ENCODE measurements at places on chromosomes 5 and 9.

DNA sequence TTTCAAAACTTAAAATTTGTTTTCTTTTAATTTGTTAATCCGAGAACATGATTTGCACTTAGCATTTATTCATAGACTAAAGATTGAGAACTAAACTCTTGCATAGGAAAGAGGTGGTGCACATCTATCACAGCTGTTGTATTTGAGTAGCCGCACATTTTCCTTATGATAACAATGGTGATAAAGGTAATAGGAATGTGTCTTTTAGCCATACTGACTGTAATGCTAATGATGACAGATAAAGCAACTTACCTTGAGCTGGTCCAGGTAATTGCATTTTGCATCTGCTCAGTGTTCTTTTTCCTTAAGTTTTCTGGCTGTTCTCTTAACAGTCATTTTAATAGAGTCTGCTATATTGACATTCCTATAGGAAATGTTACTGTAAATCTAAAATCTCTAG is 19.0 kb downstream of the PHAX start:
- no peak for DNase-seq

DNA sequence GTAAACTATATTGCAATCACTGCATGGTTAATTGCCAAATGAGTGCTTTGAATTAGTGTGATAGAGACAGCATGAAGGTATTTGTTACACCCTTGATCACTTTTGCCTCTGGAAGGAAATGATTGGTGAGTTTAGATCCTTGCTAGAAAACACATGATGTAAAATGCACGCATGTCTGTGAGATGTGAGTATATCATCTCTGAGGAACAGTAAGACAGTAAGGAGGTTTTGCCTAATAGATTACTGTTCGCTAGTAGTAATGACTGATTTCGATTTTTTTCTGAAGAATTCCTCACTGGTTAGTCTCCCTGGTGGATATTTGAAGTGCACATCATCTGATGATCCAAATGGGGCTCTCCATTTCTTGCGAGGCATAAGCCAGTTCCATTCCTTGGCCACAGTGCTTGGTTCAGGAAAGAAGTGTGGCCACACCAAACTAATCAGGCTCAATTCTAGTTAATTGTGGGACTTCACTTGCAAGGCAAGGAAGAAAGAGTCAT is 156.4 kb upstream of the ADRA1B start:
- DNase-seq, result no peak

- peak; percentile 8 for DNase-seq
These were observed 49.5 kb downstream of the RXRA start for GRCh38 chr9:134375430-134376385.

GRCh38 chr5:180470361-180470760 is 23.8 kb upstream of the CNOT6 start:
- DNase-seq, result no peak

DNA sequence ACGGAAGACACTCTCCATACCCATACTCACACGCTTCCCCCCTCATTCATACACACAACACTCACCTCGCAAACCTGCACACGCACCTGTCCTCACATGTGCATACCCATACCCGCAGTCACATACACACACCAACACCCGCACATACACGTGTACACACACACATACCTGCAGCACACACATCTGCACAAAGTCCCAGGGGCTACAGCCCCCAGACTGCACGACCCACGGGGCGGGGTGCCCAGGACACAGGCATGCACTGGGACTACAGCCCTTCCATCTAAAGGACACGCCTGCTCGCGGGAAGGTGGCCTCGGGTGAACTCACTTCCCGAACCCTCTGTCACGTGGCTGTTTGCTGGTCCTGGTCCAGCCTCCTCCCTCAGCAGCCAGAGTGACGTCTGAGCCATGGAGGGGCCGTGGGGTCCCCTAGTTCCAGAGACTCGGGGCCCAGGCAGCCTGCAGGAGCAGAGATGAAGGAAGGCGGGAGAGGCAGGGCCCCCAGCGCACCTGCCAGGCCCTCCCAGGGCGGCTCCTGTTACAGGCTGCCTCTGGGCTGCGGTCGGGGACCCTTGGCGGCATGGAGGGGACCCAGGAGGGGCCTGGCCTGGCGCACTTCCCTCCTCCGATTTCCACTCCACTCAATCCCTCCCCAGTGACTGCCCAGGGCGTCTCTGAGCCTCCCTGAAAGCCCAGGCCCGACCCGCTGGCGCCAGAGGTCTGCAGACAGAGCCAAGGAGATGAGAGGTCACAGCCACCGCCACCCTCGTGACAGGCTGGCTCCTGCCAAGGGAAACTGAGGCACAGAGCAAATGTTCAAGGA is 8.1 kb downstream of the SLC12A7 start:
- DNase-seq, result peak; percentile 8

DNA sequence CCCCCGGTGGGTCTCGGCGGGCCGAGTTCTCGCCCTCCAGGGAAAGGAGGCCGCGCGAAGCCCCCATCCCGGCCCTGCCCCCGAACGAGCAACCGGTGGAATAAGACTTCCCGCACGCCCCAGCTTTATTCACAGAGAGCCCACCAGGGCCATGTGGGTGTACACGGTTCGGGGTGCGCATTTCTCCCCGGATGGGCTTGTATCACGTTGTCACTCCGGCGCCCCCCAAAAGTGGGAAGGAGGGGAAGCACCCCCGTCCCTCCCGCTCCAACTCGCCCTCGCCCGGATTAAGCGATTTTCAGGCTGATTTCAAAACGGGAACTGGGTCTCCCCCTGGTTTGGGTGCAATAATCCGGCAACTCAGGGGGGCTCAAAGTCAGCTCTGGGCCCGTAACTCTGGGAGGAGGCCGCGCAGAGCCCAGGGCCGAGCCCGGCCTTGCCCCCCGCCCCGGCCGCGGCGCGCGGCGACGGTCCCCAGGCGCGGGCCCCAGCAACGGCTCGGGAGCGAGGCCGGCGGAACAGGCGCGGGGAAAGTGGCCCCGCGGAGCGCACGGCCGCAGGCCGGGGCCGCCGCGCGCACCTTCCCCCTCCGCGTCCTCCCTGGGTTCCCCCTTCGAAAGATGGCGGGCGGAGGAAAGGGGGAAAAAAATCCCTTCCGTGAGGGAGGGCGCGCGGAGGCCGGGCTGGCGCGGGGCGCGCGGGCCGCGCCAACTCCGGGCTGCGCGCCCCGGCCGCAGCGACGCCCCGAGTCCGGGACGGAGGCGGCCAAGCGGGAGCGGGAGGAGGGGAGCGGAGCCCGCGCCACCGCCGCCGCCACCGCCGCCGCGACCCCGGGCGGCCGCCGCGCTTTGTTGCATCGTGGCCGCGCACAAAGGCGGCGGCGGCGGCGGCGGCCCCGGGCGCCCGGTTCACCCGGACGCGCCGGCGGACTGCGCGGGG is 644 bp downstream of the BRD3 start:
- no peak for DNase-seq

DNA sequence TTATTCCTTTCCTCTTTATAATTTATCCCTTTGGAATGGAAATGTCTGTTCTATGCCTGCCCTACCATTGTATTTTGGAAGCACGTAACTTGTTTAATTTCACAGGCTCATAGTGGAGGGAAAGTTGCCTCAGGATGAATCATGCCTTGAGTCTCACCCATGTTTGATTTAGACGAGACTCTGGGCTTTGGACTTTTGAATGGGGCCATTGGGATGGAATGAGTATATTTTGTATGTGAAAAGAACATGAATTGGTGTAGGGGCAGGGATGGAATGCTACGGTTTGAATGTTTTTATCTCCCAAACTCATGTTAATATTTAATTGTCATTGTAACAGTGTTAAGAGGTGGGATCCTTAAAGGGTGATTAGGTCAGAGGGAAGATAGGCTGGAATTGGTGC is 10.3 kb downstream of the FBXW5 start:
- no peak for DNase-seq

DNA sequence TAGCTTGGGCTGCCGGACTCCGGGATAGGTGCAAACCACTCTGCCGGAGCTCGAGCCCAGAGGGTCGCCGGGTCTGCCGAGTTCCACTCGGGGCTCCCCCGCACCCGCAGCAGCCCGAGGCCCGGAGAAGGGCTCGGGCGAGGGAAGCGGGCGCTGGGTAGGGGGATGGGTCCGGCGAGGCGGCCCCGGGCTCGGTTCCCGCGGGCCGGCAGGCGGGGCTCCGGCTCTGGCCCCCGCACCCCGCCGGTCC is 507 bp downstream of the RICTOR start:
- no peak for DNase-seq
